ENCODE measurements at places on chromosomes 6 and 20.
A peak's percentile ranks its signal among the peaks of the same experiment; 100 is the strongest.

DNA sequence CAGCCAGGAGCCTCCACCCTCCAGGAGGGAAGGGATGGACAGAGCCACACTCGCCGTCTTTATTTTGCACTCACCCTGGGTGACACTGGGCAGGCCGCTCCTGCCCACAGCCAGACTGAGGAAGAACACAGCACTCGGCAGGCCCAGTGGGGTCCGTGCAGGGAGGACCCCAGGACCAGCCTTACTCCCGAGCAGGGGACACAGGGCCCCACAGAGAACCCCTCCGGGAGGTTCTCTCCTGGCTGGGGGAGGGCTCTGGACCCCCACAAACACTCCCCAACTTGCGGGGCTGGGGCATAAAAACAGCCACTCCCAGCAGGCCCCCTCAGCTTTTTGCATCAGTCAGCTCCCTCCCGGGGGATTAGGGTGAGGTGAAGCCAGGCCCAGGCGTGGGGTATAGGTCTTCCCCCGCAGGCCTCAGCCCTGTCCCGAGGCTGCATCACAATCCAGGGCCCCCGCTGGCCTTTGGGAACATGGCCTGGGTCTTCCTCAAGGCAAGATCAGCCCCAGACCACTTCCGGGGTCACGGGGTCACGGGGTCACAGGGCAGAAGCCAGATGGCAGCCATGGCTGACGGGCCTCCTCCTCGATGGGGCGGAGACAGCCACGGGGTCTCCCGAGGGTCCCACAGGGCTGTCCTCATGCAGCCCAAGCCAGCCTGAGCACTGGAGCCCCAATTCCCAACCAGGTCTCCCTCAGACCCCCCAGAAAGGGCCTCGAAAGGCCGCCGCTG lies 3.2 kb downstream of the TNFRSF6B start:
- DNase-seq: no peak

DNA sequence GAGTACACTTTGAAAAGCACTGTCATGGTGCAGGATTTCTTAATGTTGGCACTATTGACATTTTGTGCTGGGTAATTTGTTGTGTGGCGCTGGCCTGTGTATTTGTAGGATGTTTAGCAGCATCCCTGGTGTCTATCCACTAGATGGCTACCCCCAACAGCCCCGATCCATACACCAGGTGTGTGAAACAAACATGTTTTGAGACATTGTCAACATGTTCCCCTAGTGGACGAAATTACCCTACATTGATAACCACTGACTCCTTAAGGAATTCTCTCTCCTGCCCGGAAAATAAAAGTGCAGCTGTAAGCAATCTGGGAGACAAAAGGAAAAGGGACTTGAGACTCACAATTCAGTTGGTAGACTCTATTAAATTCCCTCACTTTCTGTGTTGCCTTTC lies 52.6 kb upstream of the TMEM200A start:
- DNase-seq: no peak

- DNase-seq: no peak
These were observed 49.5 kb downstream of the YTHDF1 start for GRCh38 chr20:63166193-63167020.

- DNase-seq: no peak
These were observed 6.3 kb downstream of the SCML4 start for GRCh38 chr6:107817784-107818183.

GRCh38 chr6:14337152-14337551 lies 219.6 kb downstream of the CD83 start:
- DNase-seq: no peak

GRCh38 chr6:101090281-101090680 lies 209.2 kb upstream of the ASCC3 start:
- DNase-seq: no peak

DNA sequence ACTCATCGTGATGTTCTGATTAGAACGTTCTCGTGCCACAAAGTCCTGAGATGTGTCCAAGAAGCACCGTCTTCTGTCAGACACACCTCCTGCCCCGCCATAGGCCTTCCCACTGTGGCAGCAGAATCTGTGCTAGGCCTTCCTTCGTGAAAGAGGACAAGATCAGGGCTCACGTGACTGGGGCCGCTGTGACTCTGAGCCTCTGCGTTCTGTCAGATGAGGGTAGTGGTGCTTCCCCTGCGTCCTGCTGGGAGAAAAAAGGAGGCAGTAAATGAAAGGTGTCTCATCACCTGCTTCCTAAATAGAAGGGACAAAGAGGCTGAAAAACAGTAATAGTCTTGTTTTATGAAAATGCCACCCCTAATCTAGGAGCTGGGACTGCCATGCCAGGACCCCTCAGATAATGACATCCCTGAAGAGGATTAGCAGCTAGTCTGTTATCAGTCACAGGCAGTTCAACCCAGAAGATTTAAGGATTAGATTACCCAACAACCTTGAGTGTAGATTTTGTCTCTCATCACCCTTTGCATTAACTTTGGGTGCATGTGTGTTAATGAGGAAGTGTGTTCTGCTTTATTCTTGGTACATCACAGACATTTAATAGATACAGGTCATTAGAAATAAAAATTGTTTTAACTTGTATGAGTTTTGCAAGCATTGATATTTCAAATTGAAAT lies 4.1 kb downstream of the DNAJC5 start:
- DNase-seq: no peak

GRCh38 chr6:4382362-4382853 lies 247.0 kb upstream of the ECI2 start:
- no peak for DNase-seq

GRCh38 chr20:15475483-15475882 lies 1097.8 kb downstream of the KIF16B start:
- DNase-seq: no peak

GRCh38 chr6:10610289-10610688 lies 84.1 kb downstream of the C6orf52 start:
- no peak for DNase-seq

DNA sequence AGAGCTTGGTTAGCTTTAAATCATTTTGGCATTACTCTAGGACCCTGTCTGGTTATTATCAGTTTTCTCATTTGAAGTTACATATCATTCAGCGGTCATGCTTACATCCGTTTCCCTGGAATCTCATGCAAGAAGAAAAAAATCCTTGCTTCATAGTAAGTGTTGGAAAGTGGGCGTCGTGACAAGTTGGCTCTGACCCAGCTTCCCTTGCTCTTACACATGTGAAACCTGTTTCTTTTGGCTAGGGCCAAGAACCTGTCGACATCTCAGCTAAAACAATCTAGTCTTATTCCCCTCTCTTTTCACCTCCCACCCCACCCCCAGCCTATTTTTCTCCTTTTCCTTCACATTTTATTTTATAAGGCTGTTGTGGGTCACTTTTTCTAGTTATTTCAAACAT lies 45.5 kb downstream of the ANKS1A start:
- DNase-seq: no peak

- DNase-seq: no peak
These were observed 33.6 kb upstream of the HLA-A start for GRCh38 chr6:29908710-29909109.

- DNase-seq: no peak
These were observed 84.9 kb downstream of the TIAM2 start for GRCh38 chr6:155079985-155080452.

DNA sequence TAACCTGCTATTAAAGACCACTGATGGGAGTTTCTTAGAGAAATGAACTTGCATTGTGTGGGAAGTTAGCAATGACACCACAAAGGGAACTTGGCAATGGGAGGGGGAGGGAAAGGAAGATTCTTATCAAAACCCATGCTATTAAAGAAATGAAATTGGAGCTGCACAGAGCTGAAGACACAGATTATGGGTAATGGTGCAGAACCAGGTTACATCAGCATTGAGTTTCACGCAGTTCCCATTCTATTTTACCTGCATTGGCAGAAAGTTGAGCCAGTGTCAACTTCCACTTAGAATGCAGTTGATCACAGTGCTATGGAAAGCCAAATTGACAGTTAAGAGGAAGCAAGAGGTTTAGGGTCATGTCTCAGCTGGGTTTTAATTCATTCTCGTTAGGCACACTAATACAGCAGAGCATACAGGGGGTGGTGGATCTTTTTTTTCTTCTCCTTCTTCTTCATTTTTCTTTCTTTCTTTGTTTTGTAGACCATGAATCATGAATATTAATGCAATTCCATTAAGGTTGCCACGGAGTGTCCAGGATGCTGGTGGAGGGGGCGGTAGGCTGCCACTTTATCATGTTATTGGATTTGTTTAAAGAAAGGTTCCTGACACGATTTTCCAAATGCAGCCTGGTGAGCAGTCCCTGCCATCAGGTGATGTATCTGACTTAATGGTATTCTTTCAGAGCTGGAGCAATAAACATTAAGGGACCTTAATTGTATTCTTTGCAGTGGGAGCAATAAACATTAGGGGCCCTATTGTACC lies 1092.0 kb upstream of the MAP3K7 start:
- DNase-seq: no peak

DNA sequence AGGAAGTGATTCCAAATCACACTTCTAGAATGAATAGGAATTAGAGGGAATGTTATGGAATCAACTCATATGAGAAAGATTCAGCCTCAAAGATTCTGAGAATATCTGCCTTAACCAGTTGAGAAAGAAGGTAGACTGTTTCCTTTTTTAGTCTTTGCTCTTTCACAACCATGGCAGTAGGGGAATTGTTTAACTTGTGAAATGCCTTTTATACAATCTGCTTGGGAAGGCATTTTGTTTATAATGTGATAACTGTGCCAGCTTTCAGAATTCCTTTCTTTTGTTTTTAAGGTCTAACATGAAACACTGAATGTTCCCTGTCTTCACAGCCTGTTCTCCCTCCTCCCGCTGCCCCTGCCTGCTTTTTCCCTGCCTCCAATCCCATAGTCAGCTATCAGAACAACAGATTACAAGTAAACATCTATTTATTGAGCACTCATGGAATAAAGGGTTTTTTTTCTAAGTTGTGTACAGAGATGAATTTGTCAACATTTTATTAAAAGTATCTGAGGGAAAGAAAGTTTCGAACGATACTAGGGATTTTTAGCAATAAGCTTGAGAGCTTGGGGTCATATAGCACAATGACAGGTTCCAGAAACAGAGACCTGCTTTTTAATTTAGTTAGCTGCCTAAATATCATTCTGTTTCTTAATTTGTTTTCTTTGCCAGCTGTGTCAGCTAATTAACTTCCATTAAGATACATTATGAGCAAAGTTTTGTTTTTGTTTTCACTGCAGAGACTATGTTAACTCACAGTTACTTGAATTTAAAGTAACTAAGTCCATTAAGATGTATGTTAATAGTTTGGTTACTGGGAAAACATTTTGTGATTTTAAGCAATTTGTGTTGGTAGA lies 28.3 kb upstream of the FBXO30 start:
- DNase-seq: no peak

DNA sequence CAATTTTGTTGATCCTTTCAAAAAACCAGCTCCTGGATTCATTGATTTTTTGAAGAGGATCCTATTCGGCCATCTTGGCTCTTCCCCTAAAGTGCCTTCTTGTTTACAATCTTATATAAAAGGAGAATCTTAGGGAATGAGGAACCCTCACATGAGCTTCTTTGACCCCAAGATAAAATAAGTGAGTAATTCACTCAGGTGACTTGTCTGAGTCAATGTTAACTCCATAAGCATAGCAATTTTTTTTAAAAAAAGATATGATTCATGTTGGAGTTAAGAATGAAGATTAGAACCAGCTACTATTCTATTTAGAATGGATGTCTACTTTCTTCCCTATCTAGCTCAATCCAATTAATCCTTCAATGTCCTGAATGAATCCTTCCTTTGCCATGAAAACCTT lies 21.0 kb downstream of the WASF1 start:
- DNase-seq: no peak

GRCh38 chr6:91654357-91654756 lies 1067.5 kb upstream of the MAP3K7 start:
- no peak for DNase-seq

DNA sequence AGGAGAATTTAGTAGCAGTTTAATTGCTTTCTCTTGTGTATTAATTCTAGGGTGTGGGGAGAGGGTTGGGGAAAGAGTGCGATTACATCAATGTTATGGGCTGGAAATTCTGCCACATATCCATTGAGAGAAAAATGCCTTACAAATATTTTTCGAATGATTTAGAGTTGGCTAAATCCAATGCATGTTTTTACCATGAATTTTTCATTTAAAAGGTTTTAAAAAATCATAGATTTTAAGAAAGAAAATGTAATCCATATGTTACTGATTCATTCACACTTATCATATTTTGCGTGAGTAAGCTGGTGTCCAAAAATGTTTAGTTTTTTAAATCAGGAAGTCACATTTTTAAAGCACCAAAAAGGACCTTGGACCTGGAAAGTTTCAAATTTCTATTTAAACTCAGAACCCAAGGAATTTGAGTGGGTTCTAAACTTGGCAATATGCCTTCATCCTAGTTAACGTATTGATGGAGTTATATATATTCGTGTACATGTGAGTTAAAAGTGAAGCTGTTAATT lies 627.4 kb upstream of the CITED2 start:
- no peak for DNase-seq

GRCh38 chr6:76972474-76972873 lies 490.8 kb downstream of the HTR1B start:
- DNase-seq: no peak

DNA sequence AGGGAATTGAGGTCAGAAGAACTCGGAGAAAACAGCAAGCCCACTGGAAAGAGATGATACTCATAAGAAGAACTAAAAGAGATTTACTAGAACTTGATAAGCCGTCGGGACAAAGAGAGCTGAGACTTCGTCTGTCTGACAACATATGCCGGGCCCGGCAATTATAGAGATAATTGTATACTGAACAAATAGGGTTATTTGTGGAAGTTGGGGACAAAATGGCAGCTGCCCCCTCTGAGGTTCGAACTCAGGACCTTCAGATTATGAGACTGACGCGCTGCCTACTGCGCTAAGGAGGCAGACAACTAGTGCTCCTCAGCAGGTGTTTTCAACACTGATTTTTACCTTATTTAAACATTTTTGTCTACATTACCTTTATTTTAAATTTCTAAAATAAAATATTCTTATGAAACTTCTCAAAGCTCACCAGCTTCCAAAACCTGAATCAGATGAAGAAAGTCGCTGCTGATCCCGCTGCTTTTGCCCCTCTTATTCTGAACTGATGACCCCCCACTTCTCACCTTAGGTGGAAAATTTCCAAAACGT lies 29.3 kb upstream of the TRIM27 start:
- peak; percentile 68 for DNase-seq

DNA sequence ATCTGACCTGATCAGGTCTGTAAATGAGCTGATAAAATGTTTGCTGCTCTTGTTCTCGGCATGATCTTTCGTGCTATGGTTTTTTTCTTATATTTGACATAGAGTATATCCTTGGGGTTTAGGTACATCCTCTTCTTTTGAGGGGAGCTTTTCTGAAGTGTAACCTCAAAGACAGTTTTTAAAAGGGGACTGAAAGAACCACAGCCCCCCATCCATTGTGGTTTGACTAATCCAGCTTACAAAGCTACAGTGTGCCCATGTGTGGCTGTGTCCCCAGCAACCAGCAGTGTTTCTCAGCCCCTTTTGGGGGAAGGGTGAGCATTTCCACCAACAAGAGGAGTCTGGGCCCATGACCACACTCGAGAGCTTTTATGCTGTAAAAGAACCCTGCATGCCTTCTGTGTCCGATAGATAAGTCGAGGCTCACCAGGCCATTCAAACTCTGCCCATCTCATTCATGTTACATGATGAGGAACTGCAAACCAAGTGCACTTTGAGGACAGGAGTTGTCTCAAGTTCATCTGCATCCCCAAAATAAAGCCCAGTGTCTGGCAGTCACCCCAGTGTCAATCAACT lies 266.0 kb downstream of the SLC24A3 start:
- no peak for DNase-seq

Measured in stimulated activated CD4-positive, alpha-beta T cell treated with anti-CD3 and anti-CD28 coated beads, Interleukin-12 subunit alpha, Interleukin-12 subunit beta, amount 100 ng/mL, for 4 hours (primary cell).